ENCODE measurements at places on chromosomes 2 and 18. TPM values are rescaled to one million over a fixed set of nuclear protein-coding genes. Genes with fewer than 3 reads are reported as not detected.
A peak's percentile ranks its signal among the peaks of the same experiment; 100 is the strongest.

DNA sequence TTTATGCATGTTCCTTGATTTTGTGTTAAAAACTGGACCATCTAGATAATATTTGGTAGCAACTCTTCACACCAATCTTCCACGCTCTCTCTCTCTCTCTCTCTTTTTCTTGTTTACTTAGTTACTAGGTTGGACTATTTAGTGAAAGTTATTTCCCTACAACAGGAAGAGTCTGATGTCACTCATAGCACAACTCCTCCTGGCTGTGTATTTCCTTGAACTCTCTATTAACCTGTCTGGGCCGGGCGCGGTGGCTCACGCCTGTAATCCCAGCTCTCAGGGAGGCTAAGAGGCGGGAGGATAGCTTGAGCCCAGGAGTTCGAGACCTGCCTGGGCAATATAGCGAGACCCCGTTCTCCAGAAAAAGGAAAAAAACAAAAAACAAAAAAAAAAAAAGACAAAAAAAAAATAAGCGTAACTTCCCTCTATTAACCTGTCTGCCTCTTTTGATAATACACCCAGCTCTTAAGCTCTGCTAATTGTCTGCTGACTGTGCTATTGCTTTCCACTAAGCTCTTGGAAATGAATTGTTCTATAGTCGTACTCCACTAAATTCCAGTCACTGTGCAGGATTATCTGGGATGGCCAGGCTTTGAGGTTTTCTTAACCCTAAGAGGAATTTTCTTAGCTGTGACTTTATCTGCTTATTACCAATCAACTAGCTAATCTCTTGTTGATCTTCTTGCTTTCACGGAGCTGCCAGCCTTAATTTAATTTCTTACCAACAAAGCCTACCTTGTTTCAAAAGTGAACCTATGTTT is 18.1 kb upstream of the CDH19 start:
- DNase-seq = no peak

- no peak for DNase-seq
Measured at GRCh38 chr2:217468042-217468830, 534.6 kb downstream of the TNS1 start.

DNA sequence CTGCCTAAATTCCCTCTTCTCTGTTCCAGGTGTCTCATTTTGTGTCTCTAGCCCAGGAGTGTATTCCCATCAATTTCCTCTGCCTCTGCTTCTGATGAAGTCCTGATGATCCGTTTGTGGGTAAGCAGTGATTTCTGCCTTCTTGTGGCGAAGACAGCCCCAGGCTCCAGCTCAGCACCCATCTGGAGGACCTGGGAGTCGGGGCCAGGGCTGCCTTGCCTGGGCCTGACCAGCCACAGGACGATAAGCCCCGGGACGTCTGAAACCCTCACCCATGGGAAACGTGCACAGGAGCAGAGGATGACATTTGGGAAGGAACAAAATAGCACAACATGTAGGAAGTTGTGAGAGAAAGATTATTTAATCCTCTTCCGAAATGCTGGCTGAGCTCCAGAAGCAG is 206.9 kb downstream of the FBXO15 start:
- DNase-seq = no peak

DNA sequence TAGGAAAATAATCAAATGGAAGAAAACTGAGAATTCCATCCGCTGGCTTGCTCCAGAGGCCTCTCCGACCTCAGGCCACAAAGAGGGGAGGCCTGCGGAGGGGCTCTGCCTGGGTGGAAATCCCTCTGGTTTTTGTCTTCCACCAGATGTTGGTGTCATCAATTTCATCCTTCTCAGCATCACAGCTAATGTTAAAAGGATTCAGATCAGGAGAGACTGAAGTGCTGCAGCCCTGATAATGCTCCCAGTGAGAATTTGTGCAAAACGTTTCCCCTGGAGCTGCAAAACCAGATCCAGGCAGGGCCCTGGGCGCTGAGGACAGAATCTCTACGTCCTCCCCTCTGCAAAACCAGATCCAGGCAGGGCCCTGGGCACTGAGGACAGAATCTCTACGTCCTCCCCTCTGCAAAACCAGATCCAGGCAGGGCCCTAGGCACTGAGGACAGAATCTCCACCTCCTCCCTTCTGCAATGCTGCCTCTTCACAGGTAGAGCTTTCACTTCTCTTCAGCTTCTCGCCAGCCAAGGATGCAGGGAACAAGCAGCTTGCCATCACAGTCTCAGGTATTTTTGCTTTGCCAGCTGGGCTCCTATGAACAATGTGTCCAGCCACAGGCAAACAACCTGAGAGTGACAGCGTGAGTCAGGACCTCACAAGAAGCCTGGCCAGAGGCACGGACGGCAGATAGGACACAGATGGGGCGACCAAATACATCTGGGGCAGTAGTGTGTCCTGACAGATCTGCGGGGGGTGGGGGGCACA is 81.2 kb downstream of the TMEM18 start:
- DNase-seq = no peak

- no peak for DNase-seq
Measured at GRCh38 chr2:100645695-100646429, 83.1 kb downstream of the PDCL3 start.

GRCh38 chr18:52813635-52814416 is 473.8 kb downstream of the DCC start:
- no peak for DNase-seq

- DNase-seq = no peak
Measured at GRCh38 chr2:145715601-145716000, 1195.7 kb upstream of the ZEB2 start.

GRCh38 chr2:190636361-190636760 is 12.5 kb upstream of the NAB1 start:
- DNase-seq = no peak

- DNase-seq = no peak
Measured at GRCh38 chr2:239095460-239096081, 247.7 kb downstream of the TWIST2 start.

GRCh38 chr18:6547476-6547875 is 132.8 kb upstream of the L3MBTL4 start:
- no peak for DNase-seq

- DNase-seq = peak; percentile 14
Measured at GRCh38 chr2:36618381-36618780, 20.4 kb upstream of the FEZ2 start.

The CDH2 gene
- total RNA-seq = 0.37 TPM

Data from activated naive CD8-positive, alpha-beta T cell treated with anti-CD3 and anti-CD28 coated beads for 36 hours (primary cell).